ENCODE measurements at places on chromosomes 1 and 21.

DNA sequence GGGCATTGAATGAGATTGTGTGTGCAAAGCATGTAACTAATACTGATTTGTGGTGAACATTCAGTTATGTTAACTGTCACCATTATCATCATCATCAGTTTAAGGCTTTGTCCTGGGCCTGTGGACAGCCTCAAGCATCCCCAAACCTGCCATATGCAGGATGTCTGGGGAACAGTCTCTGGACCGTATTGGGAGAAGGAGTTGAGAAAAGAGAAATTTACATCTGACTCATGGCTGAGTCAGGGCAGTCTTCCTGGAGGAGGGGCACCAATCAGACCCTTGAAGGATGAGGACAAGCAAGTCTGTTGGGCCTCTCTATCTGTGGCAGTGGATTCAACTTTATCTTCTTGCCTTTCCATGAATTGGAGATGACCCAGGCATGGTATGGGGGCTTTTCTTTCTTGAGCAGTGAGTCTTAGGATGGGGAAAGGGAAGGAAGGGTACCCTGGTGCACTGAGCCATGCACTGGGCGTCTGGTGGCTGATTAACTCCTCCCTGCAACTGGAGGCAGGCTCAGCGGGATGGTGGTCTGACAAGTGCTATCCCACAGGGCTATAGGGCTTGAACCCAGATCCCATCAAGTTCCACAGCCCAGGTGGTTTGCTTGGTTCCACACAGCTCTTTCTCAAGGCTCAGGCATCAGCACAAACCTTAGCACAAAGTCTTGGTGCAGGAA lies 2.9 kb downstream of the PADI3 start:
- DNase-seq: no peak

- DNase-seq: no peak
These were observed 16.7 kb downstream of the STYXL2 start for GRCh38 chr1:167110586-167110985.

- DNase-seq: no peak
These were observed 107.9 kb downstream of the RUNX1 start for GRCh38 chr21:34941162-34941561.

- no peak for DNase-seq
These were observed 58.7 kb upstream of the KIAA1614 start for GRCh38 chr1:180854001-180854400.

GRCh38 chr1:54064299-54064698 lies 10.9 kb downstream of the TCEANC2 start:
- no peak for DNase-seq
